ENCODE measurements at places on chromosomes 1 and 21.

GRCh38 chr1:154558720-154559465, 431 bp upstream of the UBE2Q1 start:
- DNase-seq: peak; percentile 94

- peak; percentile 14 for DNase-seq
These were observed 44.2 kb downstream of the KLHL20 start for GRCh38 chr1:173758980-173759379.

DNA sequence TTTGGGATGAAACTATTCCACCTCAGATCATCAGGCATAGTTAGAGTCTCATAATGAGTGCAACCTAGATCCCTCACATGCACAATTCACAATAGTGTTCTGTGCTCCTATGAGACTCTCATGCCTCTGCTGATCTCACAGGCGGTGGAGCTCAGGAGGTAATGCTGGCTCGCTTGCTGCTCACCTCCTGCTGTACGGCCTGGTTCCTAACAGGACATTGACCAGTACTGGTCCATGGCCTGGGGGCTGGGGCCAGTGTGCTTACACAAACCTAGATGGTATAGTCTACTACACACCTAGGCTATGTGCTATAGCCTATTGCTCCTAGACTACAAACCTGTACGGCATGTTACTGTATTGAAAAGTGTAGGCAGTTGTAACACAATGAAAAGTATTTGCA, 448.4 kb downstream of the RPS6KC1 start:
- DNase-seq: no peak

GRCh38 chr1:184025242-184025675, 12.3 kb downstream of the COLGALT2 start:
- no peak for DNase-seq

GRCh38 chr1:149942207-149942606, 5.5 kb upstream of the MTMR11 start:
- peak; percentile 72 for DNase-seq

DNA sequence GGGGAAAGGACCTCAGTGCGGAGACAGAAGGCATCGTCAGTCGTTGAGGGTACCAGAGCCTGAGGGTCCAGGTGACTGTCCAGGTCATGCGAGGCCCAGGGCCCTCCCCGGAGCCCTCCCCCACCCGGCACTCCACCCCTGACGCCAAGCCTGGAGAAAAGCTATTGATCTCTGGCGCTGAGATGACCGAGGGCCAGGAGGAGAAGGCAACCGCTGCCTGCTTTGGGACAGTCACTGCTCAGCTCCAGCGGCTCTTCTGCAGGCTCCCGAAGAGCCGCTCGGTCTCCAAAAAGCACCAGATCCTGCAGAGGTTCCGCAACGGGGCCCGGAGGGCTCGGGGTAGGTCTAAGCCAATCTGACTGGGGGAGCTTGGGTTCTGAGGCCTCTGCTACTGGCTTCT, 10.9 kb downstream of the RASSF5 start:
- DNase-seq: no peak

DNA sequence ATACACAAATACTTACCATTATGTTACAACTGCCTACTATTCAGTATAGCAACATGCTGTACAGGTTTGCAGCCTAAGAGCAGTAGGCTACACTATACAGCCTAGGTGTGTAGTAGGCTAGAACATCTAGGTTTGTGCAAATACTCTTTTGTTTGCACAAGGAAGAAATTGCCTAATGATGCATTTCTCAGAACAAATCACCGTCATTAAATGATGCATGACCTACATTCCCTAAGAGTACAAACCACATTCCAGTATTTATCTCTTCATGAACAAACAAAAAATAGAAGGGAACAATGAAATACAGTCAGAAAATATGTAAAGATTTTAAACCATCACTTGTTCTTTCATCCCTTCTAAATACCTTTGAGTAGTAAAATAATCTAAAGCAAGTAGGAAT, 109.7 kb upstream of the HP1BP3 start:
- DNase-seq: no peak

GRCh38 chr1:220556641-220557040, 28.7 kb downstream of the MARK1 start:
- no peak for DNase-seq

DNA sequence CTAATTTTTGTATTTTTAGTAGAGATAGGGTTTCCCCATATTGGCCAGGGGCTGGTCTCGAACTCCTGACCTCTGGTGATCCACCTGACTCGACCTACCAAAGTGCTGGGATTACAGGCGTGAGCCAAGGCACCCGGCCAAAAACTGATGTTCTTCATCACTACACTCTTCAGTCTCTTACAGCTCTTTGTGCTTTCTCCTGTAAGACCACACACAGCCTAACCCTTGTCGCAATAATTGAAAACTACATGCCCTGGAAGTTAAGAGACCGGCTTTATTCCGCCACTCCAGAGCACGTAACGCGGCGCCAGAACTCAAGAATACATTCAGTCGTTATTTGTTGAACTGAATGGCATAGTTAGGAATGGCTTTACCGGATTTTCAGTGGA, 552 bp downstream of the GPATCH4 start:
- no peak for DNase-seq

DNA sequence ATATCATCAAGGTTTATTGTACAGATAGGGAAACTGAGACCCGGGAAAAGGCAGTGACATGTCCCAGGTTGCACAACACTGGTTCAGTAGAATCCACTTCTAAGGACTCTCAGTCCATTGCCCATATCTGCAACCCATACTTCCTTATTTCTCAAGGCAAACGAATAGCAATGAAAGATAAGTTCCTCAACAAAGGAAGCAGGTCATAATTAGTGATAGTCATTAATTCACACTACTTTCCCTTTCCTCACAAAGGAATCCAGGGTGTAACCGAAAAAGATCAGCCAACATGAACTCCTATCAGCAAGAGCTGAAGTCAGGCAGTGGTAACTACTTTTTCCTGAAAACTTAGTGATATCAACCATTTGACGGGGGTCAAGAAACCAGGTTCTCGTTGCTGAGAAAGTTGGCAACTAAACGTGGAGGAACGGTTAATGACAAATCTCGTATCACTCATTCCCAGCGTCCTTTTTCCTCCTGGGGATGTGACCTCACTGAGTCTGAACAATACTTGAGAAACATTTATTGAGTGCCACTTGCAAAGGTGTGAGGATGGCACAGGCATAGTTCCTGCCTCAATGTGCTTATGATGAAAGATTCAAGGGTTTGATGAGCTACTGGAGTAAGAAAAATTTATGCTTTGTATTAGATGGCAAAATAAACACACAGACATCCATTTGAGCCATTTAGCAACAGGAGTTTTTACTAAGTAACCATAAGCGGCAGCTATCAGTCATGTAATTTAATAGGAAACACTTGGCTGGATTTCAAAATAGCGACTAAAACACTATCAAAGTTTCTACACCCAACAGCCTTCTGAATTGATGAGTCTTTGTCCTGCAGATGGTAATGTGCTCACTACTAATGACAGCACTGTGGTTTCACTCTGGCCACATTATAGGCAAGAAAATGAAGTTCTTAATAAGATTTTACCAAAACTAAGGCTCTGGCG, 82.3 kb downstream of the PLPP3 start:
- DNase-seq: no peak

DNA sequence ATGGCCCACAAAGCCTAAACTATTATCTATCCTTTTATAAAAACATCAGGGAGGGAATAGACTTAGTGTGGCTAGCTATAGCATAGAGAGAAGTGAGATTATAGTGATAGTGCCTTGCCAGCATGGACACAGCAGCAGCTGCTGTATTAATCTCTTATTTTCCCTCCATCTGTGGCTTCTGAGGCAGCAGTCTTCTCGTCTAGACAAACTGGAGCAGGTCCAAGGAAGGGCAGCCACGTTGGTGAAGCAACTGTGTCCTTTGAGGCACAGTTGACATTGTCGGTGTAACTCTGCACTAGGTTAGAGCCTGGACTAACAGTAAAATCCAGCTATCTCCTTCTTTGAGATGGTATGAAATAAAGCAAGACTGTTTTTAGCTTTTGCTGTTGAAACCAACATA, 131.3 kb downstream of the CACHD1 start:
- DNase-seq: no peak

DNA sequence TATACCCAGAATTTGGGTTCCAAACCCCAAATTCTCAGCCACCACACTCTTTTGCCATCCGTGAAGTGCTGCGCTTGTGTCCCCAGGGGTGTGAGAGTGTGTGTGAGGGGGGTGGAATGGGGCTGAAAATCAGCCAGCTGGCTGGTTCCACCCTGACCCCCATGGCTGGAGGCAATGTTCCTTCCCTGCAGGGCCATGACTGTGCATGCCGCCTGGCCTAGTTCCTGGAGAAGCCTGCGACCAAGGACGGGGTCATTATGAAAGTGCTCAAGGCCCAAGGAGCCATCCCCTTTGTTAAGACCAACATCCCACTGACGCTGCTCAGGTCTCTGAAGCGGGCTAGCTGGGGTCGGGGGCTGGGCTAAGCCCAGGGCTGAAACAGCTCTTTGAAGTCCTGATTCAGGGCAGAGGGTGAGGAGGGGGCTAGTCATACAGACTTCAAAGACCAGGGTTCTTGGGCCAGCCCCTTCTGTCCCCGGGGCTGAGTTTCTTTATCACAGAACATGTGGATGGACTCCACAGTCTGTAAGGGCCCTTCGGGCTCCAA, 38.7 kb downstream of the FAAH start:
- DNase-seq: no peak

DNA sequence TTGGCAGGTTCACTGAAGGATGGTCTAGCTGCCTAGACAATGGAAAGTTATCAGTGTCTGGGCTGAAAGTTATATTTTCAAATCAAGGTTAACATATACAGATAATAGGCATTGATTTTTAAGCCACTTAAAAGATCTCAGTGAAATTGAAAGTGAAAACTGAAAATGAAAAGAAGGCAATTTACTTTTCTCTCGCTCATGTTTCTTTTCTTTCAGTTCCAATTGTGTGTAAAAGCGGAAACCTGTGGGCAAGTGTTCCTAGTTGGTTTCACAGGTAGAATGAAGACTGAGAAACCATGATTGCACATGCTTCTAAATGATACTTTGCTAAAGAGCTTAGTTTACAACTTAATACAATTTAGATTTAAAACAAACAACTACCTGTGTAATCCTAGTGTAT, 383.7 kb downstream of the ZP4 start:
- DNase-seq: no peak

DNA sequence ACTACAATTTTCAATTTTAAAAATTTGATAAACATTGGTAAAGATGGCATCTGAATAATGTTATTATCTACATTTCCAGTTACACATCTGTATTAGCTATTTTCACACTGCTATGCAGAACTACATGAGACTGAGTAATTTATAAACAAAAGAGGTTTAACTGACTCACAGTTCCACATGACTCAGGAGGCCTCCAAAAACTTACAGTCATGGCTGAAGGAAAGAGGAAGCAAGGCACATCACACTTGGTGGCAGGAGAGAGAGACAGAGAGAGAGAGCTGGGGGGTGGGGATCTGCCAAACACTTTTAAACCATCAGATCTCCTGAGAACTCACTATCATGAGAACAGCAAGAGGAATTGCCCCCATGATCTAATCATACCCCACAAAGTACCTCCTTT, 850.0 kb downstream of the LTN1 start:
- DNase-seq: no peak

DNA sequence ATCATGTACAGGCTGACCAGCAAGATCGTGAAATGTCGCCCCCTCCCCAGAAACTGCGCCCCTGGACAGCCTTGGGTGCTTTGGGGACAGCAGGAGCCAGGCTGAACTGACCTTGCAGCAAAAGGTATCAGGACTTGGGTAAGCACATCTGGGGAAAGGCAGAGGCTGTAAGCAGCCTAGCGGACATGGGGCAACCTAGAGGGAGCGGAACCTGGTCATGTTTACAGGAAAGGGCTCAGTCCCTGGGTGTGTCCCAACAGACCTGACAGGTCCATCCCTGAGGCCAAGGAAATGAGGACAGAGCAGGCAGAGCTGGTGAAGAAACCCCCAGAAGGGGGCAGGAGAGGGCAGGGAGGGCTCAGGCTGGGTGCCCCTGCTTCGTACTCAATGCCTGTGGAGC, 3.1 kb upstream of the S100A8 start:
- no peak for DNase-seq

- no peak for DNase-seq
These were observed 32.3 kb downstream of the CD160 start for GRCh38 chr1:145751491-145752037.

- no peak for DNase-seq
These were observed 39.6 kb upstream of the PGBD5 start for GRCh38 chr1:230465691-230466090.

DNA sequence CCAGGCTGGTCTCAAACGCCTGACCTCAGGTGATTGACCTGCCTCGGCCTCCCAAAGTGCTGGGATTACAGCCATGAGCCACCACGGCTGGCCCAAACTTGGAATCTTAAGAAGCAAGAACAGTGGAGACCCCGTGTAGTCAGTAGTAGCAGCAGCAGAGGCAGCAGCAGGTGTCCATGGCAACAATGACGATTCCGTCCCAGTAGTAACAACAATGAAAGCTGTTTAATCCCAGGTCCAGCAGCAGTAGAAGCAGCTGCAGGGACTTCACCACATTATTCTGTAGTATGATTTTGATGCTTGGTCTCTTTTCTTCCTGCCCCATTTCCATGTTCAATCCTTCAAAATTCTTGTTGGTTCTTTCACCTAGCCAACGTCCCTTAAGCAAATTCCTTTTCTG, 69.6 kb upstream of the KCTD3 start:
- no peak for DNase-seq

DNA sequence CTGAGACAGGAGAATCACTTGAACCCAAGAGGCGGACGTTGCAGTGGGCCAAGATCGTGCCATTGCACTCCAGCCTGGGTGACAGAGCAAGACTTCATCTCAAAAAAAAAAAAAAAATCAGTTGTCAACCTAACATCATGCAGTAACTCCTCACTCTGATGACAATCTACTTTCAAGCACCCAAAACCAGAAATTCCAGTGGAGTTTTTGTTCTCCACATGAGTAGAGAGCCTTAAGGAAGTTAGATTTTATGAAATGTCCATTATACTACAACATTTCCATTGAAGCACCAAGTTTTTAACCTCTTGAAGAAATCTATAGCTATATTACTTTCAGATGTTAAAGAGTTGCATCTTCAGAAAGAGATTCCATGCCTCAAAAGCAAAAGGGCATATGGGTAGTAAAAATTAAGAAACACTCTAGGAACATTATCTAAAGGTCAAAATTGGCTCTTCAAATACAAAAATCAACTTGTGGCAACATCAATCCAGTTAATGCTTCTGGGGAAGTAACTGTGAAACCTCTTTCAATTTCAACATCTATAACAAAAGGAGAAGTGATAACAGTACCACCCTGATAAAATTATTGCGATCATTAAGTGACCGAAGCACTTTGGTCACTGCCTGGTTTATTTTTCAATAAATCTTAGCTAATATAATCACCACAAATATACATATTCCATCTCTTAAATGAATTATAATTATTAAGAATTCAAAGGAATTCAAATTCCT, 7.7 kb downstream of the LPGAT1 start:
- no peak for DNase-seq

- DNase-seq: no peak
These were observed 92.2 kb downstream of the POU2F1 start for GRCh38 chr1:167312871-167313270.

GRCh38 chr1:235545292-235545930, 41.2 kb upstream of the B3GALNT2 start:
- no peak for DNase-seq

All from K562 (cell line).